Immature natural killer cell (primary cell): ENCODE measurements at places on chromosomes 5 and 9.

DNA sequence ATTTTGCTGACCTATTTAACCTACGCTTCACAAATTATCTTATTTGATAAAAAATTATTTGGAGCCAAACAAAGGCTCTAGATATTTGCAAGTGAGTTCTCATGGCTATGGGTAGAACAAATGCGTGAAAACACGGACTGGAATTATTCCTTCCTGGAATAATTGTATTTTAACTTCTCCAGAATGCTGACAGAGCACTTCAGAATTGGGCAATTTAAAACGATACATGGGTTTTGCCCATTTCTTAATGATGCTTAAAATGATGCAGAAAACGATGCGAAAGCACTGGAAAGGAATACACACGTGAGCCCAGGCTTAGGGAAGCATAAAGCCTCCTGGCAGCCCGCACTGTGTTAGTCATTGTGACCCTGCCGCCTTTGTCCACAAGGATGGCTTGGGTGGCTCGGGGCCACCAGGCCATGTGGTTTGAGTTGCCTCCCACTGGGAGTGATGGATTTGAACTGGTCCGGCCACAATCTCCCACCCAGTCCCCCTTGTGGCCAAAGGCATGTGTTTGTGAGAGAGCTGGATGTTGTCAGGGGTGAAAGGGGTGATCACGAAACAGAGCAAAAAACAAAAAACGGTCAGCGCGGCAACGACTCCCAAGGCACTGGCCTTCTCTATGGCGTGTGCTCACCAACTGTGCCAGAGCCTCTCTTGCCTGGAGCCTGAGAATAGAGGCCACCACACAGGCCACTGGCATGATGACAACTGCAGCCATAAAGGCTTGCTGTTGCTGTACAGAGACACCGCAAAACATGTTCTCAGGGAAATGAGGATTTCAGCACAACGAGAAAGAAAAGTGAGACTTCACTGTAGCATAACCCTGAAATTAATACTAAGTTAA is 234.2 kb upstream of the ADAMTS16 start:
- no peak for DNase-seq

DNA sequence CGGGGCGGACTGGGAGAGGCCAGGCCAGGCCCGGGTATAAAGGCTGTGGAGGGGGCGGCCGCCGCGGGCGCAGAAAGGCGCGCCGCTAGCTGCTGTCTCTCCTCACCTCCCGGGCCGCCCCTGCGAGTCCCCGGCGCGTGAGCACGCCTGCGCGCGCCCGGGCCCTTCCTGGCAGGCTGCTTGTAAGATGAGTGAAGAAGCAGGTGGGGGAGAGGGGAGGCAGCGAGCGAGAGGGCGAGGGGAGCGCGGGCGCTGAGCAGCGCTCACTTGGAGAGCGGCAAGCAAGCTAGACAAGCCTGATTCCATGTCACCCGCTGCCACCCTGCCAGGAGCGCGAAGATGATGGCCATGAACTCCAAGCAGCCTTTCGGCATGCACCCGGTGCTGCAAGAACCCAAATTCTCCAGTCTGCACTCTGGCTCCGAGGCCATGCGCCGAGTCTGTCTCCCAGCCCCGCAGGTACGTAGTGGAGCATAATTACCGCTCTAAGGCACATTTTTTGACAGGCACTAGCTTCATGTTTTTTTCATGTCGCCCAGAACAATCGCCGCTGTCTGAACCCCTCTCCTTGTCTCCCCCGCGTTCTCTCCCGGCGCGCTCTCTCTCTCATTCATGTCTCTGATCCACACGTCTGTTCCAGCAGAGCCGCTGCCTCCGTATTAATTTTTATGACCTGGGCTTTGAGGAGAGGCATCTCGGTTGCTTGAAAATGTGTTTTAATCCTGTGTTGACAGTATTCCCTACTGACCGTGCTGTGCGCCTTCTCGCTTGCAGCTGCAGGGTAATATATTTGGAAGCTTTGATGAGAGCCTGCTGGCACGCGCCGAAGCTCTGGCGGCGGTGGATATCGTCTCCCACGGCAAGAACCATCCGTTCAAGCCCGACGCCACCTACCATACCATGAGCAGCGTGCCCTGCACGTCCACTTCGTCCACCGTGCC is at the start of gene POU4F3:
Gene POU4F3, plus strand, starts transcription at position 66 of the 941 bp plus-strand sequence. Its CDS starts 274 bp downstream, at position 340.
- no peak for DNase-seq

GRCh38 chr5:143693651-143694252 is 118.2 kb upstream of the HMHB1 start:
- DNase-seq, result peak; percentile 74

DNA sequence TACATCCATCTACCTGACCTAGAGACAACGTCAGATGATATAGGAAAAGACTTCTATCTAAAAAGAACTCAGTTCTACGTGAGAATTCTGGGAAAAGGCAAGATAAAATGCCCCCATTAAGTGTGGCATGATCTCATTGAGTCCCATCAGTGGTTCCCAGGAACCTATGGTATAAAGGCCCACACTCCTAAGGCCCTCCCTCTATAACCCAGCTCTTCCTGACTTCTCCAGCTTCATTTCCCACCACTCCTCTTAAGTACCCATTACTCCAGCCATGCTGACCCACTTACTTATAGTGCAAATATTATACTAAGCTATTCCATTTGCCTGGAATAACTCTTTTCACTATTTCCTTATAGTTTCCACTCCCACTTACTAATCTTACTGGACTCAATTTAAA is 95.4 kb upstream of the NR5A1 start:
- no peak for DNase-seq

- DNase-seq, result no peak
Measured at GRCh38 chr5:128736553-128736952, 198.5 kb upstream of the FBN2 start.

DNA sequence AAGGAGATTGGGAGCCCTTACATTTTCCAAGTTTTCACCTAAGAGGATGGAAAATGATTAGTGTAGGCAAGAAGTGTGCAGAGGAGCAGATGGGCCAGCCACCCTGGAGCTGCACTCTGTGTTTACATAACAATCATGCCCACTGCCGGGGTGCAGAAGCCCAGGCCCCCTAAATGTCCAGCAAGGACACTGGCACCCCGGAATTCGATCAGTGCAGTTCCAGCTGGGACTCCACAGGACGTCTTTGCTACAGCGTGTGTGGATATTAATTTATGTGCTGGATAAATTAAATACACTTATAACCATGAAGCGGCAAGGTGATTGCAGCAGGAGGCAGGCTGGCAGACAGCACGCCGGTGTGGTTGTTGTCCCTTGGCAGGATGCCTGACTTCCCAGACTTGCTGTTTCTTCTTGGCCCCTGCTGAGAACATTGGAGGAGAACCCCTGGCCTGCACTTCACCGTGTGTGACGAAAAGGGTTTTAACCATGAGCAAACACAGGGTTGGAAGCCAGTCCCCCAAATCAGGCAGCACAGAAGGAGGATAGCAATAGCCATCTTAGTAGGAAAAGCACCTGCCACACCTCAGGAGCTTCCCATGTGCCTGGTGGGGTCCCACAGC is 73.7 kb downstream of the GADD45G start:
- DNase-seq, result no peak
